ENCODE measurements at places on chromosomes 1 and 21.

DNA sequence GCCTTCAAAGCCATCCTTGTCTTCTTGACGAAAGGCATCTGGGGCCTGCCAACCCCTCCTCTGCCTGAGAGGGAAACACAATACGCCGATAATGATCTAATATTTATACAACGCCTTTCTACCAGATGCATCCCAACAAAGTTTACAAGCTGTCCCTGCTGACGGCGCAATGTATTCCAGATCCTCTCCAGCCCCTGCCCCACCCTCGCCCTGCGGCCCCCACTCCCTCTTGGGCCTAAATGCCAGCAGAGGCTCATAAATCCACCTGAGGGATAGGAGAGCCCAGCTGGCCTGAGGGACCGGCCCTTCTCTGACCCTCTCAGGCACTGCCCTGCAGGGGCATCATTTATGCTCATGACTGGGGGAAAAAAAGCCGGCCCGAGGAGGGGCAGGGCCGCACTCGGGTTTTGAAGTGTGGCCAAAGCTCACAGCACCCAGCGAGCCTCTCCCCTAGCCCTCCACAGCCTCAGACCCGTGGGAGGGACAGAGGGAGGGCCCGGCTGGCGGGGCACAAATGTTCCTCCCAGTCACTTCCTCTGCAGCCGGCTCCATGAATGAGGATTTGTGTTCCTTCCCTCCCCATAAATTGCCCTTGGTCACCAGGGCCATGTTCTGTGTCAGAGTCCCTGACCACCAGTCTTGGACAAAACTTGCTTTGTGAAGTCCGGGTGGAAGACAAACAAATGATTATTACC lies 140.3 kb downstream of the FOXD2 start:
- no peak for DNase-seq

DNA sequence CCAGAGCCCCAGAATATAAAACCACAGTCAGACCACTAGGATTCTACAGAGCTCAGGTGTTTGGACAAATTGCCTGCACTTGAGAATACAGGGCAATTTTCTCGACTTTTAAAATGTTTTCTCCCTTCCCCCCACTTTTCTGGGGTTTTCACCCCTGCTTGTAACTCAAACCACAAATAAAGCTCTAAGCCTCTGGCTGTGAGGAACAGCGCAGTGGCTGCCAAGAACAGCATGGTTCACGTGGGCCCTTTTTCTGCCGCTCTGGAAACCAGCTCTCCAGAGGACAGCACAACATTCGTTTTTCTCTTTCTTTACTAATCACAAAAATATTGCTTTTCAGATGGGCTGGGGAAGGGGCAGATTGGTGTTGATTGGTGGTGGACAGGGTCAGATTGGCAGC lies 102.2 kb upstream of the JUN start:
- no peak for DNase-seq

DNA sequence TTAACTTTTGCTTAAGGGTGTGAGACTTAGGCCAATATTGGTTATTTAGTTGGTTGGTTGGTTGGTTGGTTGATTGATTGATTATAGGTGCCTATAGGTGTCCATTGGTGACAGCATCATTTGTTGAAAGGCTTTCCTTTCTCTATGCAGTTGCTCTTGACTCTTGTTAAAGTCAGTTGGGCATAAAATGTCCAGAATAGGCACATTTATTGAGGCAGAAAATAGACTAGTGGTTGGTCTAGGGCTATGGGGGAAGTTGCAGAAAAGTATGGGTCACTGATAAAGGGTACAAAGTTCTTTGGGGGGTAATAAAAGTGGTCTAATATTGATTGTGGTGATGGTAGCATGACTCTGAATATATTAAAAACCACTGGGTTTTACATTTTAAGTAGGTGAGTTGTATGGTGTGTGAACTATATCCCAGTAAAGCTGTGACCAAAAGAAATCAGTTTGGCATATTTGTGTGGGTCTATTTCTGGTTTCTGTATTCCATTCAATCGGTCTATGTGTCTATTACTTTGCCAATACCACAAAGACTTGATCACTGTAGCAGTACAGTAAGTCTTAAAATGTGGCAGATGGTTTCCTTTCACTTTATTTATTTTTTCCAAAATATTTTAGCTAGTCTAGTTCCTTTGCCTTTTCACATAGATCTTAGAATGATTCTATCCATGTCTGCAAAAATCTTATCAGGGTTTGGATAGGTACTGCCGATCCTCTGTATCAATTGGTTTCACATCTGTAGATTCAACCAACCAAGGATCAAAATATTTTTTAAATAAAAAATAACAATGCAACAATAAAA lies 63.0 kb downstream of the ATP1A1 start:
- no peak for DNase-seq

DNA sequence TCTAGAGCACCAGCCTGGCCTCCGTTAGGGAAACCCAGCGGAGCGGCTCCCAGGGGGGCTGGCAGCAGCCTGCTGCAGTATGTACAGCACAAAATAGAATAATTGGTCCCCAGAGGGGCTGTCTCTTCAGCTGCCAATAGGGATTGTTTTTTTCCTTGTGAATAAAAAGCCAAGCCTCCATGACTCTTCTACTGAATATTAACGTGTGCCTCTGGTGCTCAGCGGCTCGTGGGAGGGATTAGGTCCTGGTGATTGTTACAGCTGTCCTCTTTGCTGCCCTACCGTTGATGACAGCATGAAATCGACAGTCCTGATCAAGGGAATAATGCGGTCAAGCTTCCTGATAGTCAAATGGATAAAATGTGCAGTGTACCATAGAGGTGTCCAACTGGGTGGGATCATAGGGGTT lies 190.7 kb upstream of the RUNX1 start:
- no peak for DNase-seq

DNA sequence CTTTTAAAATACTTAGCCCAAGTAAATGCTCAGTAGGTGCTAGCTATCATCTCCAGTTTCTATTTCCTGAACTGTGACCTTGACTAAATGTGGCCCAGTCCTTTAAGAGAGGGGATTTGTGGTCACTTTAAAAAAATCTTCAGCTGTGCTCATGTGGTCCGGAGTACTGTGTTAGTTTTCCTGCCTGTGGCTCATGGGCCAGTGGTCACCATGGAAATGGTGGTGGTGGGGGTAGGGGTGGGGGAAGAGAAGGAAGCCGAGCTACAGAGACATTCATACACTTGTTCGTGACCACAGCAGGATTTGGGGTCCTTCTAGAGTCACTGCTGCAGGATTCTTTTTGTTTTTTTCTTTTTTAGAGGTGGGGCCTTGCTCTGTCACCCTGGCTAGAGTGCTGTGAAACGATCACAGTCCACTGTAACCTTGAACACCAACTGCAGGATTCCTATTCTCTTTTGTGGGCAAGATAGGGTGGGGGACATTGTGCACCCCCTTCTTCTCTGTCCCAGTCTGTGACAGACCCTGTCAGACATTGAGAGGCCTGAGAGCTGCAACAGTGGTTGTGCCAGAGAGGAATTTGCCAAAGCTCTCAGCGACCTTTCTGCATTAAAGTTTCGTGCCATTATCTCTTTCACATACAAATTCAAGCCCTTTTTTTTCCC lies 25.8 kb downstream of the KIF26B start:
- DNase-seq: no peak

DNA sequence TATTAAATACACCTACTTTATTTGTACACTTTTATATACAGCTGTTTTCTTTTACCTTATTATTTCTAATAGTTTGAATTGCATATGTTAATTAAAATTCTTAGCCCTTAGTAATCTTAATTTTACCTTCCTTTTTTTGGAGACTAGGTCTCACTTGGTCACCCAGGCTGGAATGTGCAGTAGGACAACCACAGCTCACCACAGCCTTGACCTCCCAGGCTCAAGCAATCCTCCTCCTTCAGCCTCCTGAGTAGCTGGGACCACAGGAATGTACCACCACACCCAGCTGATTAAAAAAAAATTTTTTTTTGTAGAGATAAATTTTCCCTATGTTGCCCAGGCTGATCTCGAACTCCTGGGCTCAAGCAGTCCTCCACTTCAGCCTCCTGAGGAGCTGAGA lies 15.0 kb upstream of the SDC3 start:
- no peak for DNase-seq

GRCh38 chr1:62276791-62277190 lies 42.4 kb downstream of the KANK4 start:
- DNase-seq: no peak

DNA sequence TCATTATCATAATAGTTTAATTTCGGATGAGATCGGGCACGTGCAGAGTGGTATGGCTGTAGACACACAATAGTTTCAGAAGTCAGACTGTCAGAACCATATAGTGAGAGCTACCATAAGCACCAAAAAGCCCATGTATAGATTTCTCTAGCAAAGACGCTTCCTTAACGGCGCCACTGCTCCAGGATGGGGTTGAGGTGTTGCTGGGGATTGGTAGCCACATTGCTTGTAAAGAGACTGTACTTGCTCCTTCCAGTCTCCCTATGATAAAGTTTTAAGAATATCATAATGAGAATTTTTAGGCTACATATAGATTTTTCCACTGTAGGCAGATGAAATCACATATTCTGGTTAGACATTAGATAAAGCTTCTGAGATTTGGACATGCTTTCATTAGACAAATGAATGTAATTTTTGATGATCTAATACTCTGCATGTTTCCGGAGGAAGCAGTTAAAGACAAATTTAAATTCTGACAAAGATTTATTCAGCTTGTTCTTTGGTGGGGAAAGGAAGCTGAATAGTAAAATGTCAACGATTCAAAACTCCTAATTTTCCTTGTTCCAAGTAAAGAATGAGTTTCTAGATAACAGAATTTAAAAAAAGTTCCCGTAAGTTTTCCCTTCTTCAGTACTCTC lies 77.7 kb downstream of the MAP3K7CL start:
- no peak for DNase-seq

DNA sequence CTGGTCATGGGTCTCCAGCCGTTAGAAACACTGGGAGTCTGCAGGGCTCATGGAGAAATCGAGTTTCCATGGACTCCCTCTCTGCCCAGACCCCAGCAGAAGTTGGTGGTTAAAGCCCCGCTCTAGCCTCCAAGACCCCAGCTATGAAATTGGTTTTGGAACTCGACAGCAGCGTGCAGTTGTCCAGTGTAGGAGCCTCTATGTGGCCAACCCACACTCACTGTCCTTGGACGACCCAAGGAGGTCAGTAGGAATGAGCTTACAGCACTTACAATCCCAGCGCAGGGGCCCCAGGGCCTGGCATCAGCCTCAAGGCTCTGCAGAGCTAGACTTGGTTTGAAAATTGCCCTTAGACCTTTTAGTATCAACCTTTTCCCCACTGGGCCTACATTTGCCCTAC lies 3.2 kb upstream of the PRDM16 start:
- DNase-seq: no peak

GRCh38 chr1:41874151-41874719 lies 44.5 kb downstream of the HIVEP3 start:
- DNase-seq: no peak

GRCh38 chr1:212205006-212205405 lies 80.2 kb upstream of the PPP2R5A start:
- DNase-seq: no peak

- peak; percentile 73 for DNase-seq
Observed at GRCh38 chr1:58815069-58815685, 31.3 kb upstream of the JUN start.

GRCh38 chr1:4055294-4055967 lies 155.4 kb upstream of the C1orf174 start:
- no peak for DNase-seq

DNA sequence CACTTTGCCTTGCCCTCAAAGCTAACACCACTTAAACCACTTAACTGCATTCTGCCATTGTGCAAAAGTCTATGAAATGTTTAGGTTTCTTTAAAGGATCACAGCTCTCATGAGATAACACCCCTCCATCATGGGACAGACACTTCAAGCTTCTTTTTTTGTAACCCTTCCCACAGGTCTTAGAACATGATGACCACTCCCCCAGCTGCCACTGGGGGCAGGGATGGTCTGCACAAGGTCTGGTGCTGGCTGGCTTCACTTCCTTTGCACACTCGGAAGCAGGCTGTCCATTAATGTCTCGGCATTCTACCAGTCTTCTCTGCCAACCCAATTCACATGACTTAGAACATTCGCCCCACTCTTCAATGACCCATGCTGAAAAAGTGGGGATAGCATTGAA lies 7.7 kb downstream of the ADAMTS1 start:
- no peak for DNase-seq

GRCh38 chr1:2331200-2331544 lies 60.2 kb downstream of the MORN1 start:
- no peak for DNase-seq

DNA sequence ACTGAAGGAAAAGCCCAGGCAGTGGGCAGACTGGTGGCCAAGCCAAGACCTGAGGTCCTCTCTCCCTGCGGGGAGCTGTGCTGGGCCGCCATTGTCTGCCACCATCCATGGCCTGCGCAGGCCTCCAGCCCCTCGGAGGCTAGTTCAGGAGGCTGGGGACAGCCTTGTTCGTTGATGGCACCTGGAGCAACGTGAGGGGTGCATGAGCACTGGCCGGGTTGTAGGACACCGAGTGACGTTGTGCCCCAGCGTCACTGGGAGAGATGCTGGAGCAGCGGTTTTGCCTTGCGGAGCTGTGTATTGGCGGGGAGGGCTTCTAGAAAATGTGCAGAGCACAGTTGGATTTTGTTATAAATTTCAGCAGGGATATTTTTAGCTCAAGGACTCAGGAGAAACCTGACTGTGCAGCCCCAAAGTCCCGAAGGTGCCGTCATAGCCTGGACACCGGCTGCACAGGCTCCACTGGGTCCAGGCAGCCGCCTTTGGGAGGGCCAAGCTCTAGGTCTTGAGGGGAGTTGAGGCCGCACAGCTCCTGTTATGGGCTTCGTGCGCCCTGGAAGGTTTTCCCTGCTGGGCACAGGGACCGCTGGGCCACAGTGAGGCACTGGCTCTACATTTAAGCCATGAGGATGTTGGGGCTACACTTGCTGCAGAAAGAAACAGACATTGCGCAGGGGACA lies 48.2 kb upstream of the ADARB1 start:
- no peak for DNase-seq

- DNase-seq: no peak
Observed at GRCh38 chr1:44717156-44717555, 13.8 kb downstream of the RNU5D-1 start.

DNA sequence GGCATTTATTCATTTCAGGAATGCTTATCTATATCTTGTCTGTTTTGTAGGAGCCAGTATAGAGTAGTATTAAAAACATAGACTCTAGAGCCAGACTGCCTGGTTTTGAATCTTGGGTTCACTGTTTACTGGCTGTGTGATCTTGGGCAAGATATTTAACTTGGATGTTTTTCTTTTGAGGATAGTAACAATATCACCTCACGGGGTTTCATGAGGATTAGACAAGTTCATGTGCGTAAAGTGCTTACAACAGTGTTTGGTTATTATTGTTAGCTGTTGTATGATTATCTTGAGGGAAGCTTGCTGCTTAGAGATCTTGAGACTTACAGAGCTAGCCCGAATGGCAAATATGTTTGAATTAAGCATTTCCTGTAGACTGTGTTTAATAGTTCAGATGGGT lies 40.2 kb downstream of the WNT4 start:
- no peak for DNase-seq

DNA sequence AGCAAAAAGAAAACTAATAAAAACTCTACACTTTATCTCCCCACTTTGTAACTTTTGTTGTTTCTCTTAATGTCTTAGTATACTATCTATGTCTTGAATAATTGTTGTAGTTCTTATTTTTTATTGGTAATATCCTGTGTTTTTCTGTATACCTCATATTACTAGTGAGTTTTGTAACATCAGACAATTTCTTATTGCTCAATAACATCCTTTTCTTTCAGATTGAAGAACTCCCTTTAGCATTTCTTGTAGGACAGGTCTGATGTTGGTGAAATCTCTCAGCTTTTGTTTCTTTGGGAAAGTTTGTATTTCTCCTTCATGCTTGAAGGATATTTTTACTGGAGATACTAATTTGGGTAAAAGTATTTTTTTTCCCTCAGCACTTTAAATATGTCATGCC lies 79.8 kb upstream of the LRRC8B start:
- DNase-seq: no peak

GRCh38 chr1:242196914-242197313 lies 198.0 kb upstream of the MAP1LC3C start:
- DNase-seq: no peak

All from activated CD4-positive, alpha-beta T cell treated with anti-CD3 and anti-CD28 coated beads, Interleukin-2, Interleukin-6, amounts not matched to agents 100 ng/mL and 50 ng/mL, durations not matched to agents 16 hours and 8 hours (primary cell).